Skeletal muscle tissue (tissue), 5 donors: ENCODE measurements at places on chromosomes 16 and 17. TPM values are rescaled to one million over a fixed set of nuclear protein-coding genes. Genes with fewer than 3 reads are reported as not detected.

CACNG3 gene
- not detected for total RNA-seq

KCNAB3 gene
- total RNA-seq, result 0.52 TPM

EPX gene
- 0.52 TPM for total RNA-seq

CES4A gene
- 1.0 TPM for total RNA-seq

CAMKK1 gene
- total RNA-seq, result 4.2 TPM

TP53TG3F gene
- total RNA-seq, result not detected

SLC2A4 gene
- 34.4 TPM for total RNA-seq

KRT39 gene
- total RNA-seq, result 3.1 TPM

RNF135 gene
- total RNA-seq, result 5.2 TPM

BOLA2B gene
- 23.5 TPM for total RNA-seq

HASPIN gene
- total RNA-seq, result 2.6 TPM
